ENCODE measurements at places on chromosomes 2 and 18.

DNA sequence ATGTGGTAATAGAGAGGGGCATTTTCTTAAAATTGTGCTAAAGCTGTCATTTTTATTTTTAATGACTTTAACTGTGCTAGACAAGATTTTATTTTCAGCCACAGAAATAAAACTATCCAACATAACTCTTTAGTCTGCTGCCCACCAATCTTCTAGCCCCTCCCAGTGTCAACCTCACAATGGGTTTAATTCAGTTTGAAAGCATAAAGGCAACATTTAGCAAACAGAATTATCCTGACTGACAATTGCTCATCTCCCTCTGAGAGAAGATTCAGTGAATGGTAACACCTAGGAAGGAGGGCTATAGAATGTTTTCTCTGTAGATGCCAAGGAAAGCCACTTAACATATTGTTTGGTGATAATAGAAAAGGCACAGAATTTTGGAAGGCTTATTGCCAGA lies 5.2 kb downstream of the ERMN start:
- no peak for DNase-seq

- DNase-seq, result no peak
Measured at GRCh38 chr18:9094307-9095226, 7.9 kb upstream of the NDUFV2 start.

DNA sequence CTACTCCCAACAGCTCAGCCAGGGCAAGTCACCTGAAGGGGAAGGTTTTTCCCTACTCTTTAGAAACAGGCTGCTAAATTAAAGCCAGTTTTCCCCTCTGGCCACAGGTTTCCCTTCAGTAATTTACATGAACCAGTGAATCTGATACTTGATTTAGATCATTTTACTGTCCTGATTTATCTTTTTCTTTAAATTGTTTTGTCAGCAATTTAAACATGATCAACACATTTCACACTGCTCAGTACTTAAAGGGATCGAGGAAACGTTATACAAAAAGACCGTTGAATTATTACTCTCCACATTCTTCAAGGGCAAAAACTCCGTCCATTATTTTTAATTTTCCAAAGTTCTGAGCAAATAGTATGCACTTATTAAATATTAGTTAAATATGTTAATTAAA lies 1165.7 kb upstream of the GYPC start:
- no peak for DNase-seq

DNA sequence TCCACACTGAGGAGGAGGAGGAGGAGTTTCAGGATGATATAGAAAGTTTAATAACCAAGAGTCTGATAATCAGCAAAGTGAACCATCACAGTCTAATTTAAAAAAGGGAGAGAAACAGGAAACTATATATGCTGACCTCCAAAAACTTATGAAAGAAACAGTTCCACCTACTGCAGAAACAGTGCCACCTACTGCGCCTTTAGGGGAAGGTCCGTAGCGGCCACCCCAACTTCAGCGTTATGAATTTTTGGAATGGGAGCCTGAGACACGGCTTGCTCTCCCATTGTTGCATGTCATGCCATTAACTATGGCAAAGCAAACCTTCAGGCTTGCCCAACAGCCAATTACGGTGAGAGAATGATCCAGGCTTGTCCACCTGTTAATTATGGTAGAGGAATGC lies 1719.2 kb upstream of the LRRTM1 start:
- DNase-seq, result no peak

GRCh38 chr2:147808520-147808919 lies 36.3 kb upstream of the ACVR2A start:
- no peak for DNase-seq

GRCh38 chr18:28039691-28040090 lies 137.2 kb downstream of the CDH2 start:
- DNase-seq, result no peak

DNA sequence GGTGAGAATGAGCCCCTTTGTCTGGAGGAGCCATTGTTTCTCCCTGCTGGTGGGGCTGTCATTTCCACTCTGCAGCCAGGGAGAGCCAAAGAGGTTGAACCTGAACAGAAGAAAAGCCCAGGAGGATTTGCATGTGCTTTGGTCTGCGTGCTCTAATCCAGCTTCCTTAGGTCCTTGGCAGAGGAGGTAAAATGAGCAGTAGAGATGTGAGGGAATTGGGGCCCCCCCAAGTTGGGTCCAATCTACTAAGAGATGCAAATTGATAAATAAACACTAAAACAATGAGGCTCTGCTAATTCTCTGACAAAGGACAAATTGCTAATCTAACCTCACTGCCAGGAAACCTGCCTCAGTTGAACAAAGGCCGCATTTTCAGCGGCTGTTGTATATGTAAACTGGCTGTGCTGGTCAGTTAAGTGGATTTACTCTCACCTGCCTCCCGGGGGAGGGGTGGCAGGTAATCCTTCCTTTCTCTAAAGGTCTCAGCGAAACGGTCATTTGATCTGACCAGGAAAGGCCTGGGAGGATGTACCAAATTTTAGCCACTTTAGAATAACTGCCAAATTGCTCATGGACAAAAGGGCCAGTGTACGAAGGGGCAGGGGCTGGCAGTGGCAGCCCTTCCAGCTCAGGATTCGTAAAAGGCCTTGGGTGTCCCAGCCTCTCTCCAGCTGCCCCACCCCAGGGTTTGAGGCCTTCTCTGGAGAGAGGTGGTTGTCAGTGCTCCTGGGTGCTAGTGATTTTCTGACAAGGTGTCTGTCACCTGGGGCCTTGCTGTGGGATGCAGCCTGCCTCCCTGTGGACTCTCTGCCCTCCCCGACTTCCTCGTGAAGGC lies 193.6 kb downstream of the MIB1 start:
- no peak for DNase-seq

GRCh38 chr2:163255086-163255485 lies 416.5 kb upstream of the KCNH7 start:
- no peak for DNase-seq

DNA sequence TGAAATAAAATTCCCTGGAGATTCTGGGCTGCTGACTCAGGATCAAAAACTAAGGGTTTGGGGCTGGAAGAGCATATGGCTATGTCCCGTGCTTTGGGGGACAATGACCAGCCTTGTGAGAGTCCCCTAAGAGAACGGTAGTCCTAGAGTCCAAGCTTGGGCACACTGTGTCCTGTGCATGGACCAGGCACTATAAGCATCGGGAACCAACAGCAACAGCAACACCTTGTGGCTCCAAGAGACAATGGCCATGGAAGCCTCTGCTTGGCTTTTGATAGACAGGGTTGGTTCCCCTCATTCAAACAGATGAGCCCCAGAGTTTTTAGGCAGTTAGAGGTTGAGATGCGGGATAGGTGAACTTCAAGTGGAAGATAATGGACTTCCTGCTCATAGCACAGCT lies 294.4 kb upstream of the CHAC2 start:
- DNase-seq, result no peak

- DNase-seq, result no peak
Measured at GRCh38 chr2:227163998-227164762, at the start of the genes COL4A3 and COL4A4. Gene COL4A3, plus strand, starts transcription at chr2:227164624. Its CDS starts 103 bp downstream, at chr2:227164727. Gene COL4A4, minus strand, starts transcription at chr2:227164205. Its CDS starts 16,722 bp downstream, at chr2:227147483.

DNA sequence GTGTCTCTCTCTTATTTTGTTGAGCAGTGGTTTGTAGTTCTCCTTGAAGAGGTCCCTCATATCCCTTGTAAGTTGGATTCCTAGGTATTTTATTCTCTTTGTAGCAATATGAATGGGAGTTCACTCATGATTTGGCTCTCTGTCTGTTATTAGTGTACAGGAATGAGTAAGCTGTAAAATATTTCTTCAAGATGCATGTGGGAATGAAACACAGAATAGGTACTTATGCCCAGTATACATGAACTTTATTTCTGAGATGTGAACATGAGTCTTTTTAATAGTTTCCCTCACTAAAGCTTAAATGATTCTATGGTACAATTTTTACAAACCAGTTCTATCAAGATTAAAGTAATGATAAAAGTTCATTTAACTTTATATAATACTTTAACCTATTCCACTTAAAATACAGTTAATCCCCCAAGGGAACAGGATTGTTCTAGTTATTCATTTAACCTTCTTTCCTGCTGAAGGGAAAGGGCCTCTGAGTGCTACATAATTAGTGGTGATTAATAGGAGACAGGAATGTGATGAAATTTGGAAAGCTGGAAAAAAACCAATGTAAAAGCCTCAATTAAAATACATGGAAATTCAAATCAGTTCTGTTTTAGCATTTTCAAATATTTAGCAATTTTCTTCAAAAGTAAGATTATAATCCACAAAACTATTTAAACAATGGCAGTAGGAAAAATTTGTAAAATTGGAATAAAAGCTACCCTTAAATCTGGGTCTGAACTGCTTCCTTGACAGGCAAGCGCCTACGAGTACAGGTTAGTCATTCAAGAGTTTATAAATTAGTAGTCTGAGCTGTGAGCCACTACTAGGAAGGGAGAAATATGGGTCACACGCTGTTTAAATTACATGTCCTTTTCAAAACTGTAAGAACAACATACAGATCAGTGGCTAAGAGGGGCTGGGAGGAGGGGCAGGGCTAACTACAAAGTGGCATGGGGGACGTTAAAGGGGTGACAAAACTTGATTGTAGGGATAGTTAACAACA lies 28.9 kb downstream of the SPIRE1 start:
- DNase-seq, result no peak

DNA sequence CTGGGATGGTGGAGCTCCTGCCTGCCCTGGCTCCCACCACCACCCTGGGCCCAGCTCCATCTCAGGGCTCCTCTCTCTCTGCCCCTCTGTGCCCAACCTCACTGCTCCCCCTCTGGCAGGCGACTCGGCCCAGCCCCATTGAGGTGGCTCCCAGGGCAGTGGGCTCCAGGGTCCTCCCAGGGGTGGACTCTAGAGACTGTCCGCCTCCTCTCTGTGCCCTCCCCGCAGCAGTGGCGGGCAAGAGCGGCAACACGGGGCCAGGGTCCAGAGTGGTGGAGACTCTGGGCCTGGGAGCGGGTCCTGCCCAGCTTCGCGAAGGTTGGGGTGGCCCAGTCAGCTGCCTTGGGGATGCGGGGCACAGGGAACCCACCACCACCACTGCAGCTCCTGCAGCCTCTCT lies 27.4 kb downstream of the DDX1 start:
- no peak for DNase-seq

- no peak for DNase-seq
Measured at GRCh38 chr2:29763371-29763770, 158.0 kb downstream of the ALK start.

- DNase-seq, result no peak
Measured at GRCh38 chr2:8862230-8862629, 24.8 kb upstream of the KIDINS220 start.

- no peak for DNase-seq
Measured at GRCh38 chr2:232929303-232930058, 59.4 kb downstream of the SNORC start.

DNA sequence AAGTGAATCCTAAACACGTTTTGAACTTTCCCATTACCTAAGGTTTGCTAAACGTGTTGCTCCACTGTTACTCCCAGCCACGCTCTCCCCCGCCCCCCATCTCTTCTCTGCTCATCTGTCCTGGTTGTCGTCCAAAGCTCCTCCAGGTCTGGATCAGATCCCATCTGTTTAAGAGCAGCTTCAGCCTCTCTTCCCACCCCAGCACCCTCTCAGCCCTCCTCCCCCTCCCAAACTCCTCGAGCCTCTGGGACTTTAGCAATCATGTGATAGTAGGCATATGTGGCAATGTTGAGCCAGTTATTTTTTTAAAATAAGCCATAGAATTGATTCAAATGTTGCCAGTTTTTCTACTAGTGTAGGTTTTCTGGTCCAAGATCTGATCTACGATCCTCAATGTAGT lies 20.0 kb upstream of the LPIN1 start:
- DNase-seq, result no peak

- DNase-seq, result no peak
Measured at GRCh38 chr2:41912337-41912736, 135.5 kb upstream of the PKDCC start.

DNA sequence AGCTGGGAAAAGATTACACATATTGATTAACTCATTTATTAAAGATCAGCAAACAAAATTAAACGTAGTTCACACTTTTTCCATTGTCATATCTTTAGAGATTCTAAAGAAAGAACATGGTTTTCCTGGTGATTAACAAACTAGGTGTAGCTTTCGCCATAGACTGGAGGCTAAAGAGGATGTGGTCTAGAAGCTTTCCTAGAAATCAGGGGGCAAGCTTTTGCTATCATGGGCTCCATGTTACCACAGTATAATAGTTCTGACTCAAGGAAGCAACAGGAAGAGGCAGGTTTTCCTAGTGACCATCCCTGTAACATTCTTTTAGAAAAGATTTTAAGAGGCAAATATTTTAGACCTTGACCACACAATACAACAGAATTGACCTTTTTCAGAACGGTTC lies 232.7 kb downstream of the METTL4 start:
- DNase-seq, result no peak

DNA sequence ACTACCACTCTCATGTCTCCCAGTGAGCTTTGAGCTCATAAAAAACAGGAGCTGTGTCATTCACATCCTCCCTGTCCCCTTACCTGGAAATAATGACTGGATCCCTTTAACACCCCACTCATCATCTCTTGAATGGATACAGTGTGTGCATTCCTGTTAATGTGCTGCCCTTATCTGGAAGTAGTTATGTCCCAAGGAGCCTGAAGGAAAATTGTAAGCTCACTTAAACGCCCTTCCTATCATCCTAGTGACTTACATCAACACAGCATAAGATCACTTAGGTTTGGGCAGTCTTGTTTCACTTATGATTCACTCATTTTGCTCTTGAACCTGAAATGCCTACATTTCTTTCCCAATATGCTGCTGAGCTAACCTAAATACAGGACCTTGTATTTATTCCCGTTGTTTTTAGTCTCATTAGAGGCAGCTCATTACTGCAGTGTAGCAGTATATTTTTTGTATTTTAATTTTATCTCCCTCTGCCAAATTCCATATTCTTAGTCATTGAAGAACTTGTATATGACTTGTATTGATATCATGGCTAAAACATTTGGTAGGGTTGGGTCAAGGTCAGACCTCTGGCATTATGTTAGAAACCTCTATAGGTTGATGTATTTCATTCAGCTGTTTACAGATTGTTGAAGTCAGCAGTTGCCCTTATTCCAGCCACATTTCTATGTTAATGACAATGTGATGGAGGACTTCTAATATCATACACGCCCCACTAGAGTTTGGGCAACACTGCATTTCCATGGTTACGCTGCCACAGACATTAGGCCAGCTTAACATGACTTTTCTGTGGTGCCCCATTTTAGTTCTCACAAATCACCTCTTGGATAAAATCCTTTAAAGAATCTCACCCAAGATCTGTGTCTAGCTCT lies 72.9 kb downstream of the PKP4 start:
- DNase-seq, result no peak

GRCh38 chr2:68124321-68124720 lies 33.4 kb upstream of the PNO1 start:
- DNase-seq, result no peak
